HCT116 (cell line): ENCODE measurements at places on chromosomes 1 and 21.

DNA sequence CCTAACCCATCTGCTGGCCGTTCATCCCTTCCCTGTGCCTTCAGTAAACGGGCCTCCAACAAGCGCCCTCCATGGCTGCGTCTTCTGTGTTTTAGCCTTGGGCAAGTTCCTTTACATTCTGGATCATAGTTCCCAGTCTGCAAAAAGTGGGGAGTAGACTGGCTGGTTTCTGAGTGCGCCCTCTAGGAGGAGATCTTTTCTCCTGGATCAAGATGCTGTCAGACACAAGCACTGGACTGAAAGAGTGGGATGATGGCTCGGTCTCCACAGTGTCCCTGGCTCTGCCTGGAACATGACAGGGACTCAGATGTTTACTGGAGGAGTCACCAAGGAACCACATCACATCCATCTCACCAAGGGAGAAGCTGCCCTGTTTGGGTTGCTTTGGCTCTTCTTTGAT, 88.8 kb downstream of the PRDM2 start:
- DNase-seq = no peak

GRCh38 chr1:172894349-172895049, 156.2 kb downstream of the TNFSF18 start:
- DNase-seq = no peak

DNA sequence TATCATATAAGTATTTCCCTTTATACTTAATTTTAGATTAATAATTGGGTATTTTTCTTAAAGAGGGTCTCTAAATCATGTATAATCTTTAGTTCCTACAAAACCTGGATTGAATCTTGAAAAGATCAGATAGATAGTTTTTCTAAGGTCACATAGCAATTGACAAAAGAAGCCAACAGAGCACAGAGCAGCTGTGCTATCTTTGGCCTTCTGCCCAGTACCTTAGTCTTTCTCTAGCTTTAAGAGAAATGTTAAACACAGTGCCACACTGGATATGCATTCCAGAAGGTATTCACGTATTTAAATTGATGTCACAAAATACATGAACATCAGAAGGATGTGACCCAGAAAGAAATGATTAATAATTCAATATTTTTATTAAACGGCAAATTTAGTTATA, 86.8 kb downstream of the C21orf91 start:
- no peak for DNase-seq

DNA sequence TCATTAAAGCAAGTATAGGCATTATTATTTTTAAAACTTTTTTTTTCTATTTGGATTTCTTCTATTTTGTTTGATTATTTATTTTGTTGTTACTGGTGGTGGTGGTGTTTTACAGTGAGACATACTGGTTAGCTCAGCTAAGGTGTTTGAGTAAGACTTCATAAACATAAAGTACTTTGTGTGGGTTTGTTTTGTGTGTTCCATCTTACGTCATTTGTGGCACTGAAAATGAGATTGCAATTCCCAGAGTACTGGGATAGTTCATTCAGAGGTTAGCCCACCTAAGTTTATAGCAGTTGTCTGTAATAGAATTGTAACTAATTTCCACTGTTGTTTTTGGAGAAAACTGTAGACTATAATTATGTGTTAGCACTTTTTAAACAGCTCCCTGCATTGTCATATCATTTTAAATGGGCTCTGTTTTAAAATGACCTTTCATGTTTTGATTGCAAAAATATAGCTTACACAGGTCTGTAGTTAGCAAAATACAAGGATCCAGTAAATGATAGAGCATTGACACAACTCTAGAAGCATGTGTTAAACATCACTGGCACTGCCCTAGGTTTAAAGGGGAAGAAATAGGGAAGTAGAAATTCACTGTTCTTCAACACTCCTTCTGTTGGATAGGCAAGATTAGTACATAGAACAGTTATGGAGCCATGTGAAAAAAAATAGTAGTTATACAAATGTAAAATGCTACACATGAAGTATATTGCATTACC, 171.7 kb downstream of the NFIA start:
- no peak for DNase-seq

DNA sequence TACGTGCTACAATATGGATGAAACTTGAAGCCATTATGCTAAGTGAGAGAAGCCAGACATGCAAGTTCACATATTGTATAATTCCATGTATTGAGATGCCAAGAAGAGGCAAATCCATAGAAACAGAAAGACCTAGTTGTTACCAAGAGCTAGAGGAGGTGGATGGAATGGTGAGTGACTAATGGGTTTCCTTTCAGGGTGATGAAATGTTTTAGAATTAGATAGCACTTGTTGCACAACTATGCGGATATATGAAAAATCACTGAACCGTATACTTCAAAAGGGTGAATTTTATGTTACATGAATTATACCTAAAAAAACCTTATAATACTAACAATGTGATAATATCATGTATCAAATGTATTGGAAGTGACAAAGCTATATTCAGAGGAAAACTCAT, 18.1 kb downstream of the EPHA10 start:
- DNase-seq = no peak

DNA sequence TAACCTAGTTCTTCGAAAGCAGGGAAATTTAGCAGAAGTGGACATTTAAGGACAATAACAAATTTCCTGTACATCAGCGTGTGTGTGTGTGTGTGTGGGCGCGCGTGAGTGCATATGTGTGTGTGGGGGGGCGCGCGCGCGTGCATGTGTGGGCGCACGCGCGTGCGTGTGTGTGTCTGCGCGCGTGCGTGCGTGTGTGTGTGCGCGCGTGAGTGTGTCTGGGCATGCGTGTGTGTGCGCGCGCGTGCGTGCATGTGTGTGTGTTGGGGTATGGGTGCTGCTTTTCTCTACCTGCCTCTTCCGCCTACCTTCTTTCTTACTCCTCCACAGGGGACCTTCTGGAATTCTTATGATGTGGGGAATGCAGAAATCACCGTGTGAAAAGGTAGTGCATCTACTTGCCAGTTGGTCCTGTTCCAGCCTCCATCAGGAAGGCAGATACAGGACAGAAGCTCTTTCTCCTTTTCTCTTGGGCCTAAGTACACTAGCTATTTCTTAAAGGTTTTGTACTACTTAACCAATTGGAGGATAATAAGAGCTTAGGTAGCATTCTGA, 165.4 kb upstream of the KCNK2 start:
- DNase-seq = no peak

- DNase-seq = no peak
Measured at GRCh38 chr1:193539731-193540459, 353.5 kb upstream of the B3GALT2 start.

DNA sequence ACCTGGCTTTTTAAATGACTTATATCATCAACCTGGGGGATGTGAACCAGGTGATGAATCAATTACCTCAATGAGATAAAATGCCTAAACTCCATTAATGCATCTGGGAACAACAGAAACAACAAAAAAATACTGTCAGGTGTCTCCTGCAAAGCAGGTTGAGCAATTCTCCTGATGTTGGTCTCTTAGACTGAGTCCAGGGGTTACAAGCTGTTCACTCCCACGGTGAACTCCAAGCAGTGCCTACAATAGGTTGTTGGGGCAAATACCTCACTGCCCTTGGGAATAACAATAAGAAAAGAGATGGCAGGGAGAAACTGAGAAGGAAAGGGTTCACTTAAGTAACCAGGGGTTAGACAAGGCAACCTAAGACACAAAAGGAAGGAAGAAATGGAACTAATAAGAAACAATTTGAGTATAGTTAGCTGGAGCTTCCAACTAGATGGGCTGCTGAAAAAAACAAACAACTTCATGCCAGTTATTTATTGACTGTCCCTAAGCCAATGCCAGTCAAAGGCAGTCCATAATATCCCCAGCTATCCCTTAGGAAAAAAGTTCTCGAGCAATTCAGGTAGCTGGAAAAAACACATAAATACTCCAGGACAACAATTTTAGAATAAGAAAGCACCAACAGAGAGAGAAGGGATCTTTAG, 97.6 kb upstream of the MAGI3 start:
- DNase-seq = no peak

DNA sequence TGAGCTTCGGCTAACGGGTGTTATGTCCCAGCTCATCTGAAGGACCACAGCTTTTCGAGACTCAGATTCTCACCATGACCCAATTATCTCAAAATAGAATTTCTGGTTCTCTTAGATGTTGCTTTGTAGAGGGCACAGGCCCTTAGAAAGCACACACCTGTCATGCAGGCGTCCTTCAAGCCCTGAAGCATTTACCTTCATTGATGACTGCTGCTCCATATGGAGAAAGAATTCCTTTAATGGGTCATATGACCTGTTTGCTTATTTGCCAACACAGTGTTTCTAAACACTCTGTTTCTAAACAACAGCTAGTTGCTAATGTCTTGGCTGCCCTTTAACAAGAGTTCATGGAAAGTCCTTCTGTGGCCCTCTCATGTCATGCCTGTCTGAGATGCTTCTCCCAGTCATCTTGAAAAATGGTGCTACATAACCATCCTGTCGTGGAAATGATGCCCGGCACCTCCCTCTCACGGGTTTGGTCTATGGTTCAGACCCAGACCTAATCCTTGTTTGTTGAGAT, 495.7 kb downstream of the KIF26B start:
- no peak for DNase-seq

GRCh38 chr1:175073061-175073460, 5.4 kb downstream of the TNN start:
- no peak for DNase-seq

DNA sequence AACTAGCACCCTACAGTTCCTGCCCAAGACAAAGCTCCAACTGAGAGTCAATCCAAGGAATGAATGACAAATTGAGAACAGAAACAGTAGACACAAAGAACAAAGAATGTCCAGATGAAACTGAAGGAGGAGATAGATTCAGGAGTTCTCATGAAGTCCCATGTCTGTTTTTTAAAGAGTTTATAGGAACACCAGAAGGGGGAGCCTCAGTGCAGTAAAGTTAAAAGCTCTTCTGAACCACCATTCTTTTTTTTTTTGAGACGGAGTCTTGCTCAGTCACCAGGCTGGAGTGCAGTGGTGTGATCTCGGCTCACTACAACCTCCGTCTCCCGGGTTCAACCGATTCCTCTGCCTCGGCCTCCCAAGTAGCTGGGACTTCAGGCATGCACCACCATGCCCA, 323.6 kb downstream of the MRPL39 start:
- no peak for DNase-seq

DNA sequence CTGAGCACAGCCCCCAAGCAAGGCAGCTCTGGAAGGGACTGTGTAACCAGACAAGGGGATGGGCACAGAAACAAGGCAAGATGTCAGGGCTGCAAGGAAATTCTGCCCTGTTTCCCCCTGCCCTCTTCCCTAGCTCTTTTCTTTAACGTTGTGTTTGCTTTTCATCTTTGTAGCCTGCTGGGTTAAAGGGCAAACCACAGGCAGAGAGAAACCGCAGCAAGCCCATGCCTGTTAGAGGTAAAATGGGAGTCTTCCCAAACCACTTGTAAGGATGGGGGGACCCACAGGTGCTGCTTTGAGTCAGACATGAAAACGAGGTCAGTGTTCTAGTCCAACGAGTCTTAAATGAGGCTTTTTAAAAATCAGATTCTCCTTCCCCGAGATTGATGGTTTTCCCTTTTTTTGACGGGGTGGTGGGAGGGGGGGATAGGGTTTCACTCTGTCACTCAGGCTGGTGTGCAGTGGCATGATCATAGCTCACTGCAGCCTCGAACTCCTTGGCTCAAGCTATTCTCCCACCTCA, 13.3 kb downstream of the TGFBR3 start:
- DNase-seq = no peak

- DNase-seq = no peak
Measured at GRCh38 chr1:114235960-114236359, 82.3 kb upstream of the SYT6 start.
